Pancreas (tissue), 10 donors: ENCODE measurements at places on chromosomes 7 and 10. TPM values are rescaled to one million over a fixed set of nuclear protein-coding genes. Genes with fewer than 3 reads are reported as not detected.

The LRRC4 gene
- total RNA-seq: 1.6 TPM

The ASIC3 gene
- 0.74 TPM for total RNA-seq

The OGDHL gene
- 4.7 TPM for total RNA-seq

The CDCA7L gene
- total RNA-seq: 27.2 TPM

The MLXIPL gene
- 25.9 TPM for total RNA-seq

The DTX2 gene
- 14.0 TPM for total RNA-seq

The SYT15B gene
- 4.8 TPM for total RNA-seq

The GPR26 gene
- total RNA-seq: not detected

The ZNF365 gene
- total RNA-seq: 0.08 TPM

The SLC26A3 gene
- not detected for total RNA-seq

The BLNK gene
- 7.1 TPM for total RNA-seq

The HOXA10 gene
- total RNA-seq: not detected

The PDE6C gene
- total RNA-seq: not detected

The WNT2 gene
- total RNA-seq: not detected

The PNLIPRP2 gene
- 1,889 TPM for total RNA-seq

The GJD4 gene
- not detected for total RNA-seq

The GHRHR gene
- total RNA-seq: not detected

The DDC gene
- 2.7 TPM for total RNA-seq

The FOXP2 gene
- total RNA-seq: 8.7 TPM

The GNAT3 gene
- not detected for total RNA-seq

The CRTAC1 gene
- total RNA-seq: 0.93 TPM

The MMP21 gene
- total RNA-seq: 0.12 TPM

The ADAM12 gene
- 0.55 TPM for total RNA-seq

The PTPRZ1 gene
- total RNA-seq: 0.60 TPM

The PNLIPRP3 gene
- total RNA-seq: 0.32 TPM

The C7orf57 gene
- total RNA-seq: not detected

The HOXA3 gene
- total RNA-seq: 0.23 TPM

The HOXA9 gene
- not detected for total RNA-seq

The ACBD7 gene
- total RNA-seq: 0.13 TPM

The ZNF775 gene
- 2.6 TPM for total RNA-seq

The ITIH5 gene
- 19.9 TPM for total RNA-seq
